Adrenal gland (tissue), 19 donors: ENCODE measurements at places on chromosomes 6 and 20.

DNA sequence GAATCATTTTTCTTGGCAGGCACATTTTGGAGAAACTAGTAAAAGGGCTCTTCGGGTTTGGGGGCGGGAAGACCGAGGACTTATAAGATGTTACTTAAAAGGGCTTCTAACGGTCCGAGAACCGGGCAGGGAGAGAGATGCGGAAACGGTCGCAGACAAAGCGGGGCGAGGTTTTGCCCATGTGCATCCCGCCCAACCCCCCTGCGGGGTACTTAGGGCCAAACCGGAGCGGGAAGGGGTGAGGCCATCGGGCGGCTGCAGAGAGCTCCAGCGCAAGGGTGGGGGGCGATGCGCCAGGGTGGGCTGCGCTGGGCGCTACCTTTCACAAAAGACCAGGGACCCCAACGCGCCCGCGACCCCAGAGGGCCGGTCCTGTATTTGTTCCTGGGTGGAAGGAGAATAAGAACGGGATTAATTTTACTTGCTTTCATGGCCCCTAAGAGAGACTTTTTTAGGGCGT, 616 bp downstream of the TUBB start:
- DNase-seq: peak; percentile 86

DNA sequence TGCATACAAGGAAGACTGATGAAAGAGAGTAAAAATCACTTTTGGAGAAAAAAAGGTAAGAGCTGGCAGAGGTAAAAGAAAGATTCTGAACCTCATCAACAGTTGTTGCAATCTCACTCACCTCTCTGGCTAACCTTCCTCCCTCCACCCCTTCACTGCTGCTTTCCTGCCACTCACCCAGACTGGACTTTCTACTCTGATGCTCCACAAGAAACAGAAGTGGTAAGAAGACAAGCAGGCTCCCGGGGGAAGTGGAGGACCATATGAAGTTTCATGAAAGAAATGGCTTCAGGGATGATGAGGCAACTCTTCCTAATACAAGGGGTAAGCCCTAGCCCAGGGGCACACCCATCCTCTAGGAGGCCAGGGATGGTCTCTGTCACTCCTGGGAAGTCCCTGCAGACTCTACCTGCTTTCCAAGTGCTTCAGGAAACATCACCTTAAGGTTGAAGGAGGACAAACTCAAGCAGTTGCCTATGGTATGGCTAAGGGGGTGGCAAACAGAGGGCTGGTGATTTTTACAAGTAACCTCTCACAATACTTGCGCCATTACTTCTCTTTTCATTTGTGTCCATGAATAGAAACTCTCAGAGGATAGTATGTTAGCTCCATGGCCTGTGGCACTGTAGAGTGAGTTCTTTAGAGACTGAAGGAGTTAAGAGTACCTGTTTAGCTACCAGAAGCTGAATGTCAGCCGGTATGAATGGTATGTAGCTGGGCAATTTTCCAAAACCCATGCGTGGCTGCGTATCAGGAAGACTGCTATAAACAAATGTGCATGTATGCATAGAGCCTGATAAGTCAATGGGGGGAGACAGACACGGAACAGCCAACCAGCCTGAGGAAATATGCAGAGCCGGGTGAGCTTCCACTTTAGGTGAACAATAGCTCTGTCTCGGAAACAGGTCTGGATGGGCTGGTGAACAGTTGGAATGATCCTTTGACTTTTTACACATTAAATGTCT, 112.0 kb downstream of the BACH2 start:
- no peak for DNase-seq

DNA sequence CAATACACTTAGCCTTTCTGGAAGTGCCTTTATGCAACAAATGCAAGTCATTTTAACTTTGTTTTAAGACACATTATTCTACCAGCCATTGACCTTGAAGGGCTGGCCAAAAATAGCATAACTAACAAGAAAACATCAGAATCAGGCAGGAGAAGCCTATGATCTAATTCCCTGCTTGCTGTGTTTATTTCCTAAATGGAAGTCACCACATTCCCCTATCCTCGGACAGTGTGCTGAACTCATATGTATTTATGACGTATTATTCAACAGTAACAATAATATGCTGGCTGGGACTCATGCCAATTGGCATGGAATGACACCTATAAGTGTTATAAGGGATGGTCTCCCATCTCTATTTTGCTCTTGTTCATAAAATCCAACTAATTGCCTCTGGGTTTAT, 140.7 kb downstream of the MAP3K7 start:
- no peak for DNase-seq

DNA sequence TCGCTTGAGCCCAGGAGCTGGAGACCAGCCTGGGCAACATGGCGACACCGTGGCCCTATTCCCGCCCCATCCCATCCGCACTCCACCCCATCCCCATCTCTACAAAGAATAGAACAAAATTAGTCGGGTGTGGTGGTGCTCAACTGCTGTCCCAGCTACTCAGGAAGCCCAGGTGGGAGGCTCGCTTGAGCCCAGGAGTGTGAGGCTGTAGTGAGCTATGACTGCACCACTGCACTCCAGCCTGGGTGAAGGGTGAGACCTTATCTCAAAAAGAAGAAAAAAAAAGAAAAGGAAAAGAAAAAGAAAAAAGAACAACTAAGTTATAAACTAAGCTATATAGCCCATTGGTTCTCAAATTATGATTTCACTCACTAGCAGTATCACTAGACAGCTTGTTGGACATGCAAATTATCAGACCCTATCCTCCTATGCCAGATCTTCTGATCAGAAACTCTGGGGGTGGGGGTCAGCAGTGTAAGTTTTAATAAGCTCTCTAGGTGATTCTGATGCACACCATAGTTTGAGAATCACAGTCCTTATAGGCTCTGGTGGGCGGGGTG, 491 bp upstream of the ITCH start:
- no peak for DNase-seq

DNA sequence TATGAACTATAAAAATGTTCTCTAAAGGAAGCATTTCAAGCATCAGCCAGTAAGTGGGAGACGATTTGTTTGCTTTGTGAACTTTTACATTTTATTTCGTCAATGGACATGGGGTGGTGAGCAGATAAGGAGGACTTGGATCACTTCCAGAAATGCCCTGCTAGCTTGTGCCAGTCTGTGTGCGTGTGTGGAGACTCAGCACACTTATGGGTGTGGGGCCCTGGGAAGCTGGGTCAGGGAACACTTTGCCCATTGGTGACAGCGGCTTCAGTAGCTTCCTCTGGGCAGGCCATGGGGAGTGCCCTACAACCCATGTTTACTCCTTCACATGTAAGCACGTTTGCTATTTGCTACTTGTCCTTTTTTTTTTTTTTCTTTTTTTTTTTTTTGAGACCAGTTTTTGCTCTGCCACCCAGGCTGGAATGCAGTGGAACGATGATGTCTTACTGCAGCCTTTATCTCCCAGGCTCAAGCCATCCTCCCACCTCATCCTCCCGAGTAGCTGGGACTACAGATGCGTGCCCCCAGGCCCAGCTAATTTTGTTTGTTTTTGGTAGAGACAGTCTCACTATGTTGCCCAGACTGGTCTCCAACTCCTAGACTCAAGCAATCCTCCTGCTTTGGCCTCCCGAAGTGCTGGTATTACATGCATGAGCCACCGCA, 24.2 kb downstream of the PRDM1 start:
- DNase-seq: no peak

GRCh38 chr20:50425076-50425475, 85.1 kb upstream of the PTPN1 start:
- DNase-seq: no peak

DNA sequence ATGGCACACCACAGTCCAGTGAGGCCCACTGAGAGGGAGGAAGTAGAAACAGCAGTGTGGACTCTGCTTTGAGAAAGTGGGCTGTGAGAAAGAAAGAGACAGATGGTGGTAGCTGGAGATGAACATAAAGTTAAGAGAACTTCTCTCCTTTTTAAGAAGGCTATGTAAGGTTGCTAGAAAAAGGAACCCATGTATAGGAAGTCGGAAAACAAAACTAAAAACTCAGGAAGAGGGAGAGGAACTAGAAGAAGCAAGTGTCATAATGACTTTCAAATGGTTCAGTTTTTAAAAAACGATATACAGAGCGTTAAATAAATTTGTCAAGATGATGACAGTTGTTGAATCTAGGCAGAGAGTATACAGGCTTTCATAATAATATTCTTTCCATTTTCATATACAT, 25.4 kb upstream of the GMNN start:
- no peak for DNase-seq

- DNase-seq: no peak
Observed at GRCh38 chr6:20943040-20943627, 408.9 kb downstream of the CDKAL1 start.

- DNase-seq: no peak
Observed at GRCh38 chr6:145312481-145312880, 422.8 kb downstream of the EPM2A start.

GRCh38 chr20:50872560-50873425, 58.4 kb downstream of the ADNP start:
- DNase-seq: no peak

DNA sequence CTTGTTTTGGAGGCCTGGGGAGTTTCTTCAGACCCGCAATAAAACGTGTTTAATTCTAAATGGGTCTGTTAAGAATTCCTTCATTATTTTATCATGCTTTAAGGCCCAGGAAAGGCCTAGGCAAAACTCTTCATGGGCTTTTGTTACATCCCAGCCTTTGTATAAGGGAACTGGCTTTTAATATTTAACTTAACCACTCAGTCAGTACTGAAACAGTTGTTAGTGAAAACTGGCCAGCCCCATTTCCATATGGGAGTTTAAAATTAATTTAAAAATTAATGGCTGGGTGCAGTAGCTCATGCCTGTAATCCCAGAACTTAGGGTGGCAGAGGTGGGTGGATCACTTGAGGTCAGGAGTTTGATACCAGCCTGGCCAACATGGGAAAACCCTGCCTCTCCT, 213.2 kb upstream of the FKBP1C start:
- no peak for DNase-seq

DNA sequence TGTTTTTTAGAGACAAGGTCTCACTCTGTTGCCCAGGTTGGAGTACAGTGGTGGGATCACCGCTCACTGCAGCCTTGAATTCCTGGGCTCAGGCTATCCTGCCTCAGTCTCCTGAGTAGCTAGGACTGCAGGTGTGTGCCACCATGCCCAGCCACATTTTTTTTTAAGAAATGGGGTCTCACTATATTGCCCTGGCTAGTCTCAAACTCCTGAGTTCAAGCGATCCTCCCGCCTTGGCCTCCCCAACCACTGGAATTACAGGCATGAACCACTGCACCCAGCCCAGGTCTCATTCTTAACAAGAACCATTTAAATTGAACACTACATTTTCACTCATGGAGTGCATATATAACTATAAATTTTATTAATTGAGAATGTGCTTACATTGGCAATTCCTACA, 20.5 kb downstream of the RPF2 start:
- no peak for DNase-seq
